ENCODE measurements at places on chromosomes 2 and 18.
A peak's percentile ranks its signal among the peaks of the same experiment; 100 is the strongest.

DNA sequence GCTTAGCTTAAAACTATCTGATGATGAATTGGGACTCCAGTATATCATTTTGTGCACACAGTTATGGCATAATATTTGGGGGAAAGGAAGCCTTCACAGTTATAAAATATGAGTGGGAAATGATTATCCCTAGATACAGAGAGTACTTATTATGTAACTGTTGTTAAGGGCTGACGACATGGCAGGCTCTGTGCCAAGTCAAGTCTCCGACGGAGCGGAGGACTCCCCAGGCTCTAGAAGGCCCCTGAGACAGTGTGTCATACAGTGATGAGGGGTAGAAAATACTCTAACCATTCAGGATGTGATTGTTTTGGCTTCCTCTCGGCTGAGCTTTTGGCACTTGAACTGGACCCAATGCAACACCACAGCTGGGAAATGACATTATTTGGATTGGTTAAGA, 211.8 kb downstream of the SLC8A1 start:
- peak; percentile 99 for DNase-seq

GRCh38 chr2:154433010-154433409, 265.5 kb upstream of the KCNJ3 start:
- no peak for DNase-seq

DNA sequence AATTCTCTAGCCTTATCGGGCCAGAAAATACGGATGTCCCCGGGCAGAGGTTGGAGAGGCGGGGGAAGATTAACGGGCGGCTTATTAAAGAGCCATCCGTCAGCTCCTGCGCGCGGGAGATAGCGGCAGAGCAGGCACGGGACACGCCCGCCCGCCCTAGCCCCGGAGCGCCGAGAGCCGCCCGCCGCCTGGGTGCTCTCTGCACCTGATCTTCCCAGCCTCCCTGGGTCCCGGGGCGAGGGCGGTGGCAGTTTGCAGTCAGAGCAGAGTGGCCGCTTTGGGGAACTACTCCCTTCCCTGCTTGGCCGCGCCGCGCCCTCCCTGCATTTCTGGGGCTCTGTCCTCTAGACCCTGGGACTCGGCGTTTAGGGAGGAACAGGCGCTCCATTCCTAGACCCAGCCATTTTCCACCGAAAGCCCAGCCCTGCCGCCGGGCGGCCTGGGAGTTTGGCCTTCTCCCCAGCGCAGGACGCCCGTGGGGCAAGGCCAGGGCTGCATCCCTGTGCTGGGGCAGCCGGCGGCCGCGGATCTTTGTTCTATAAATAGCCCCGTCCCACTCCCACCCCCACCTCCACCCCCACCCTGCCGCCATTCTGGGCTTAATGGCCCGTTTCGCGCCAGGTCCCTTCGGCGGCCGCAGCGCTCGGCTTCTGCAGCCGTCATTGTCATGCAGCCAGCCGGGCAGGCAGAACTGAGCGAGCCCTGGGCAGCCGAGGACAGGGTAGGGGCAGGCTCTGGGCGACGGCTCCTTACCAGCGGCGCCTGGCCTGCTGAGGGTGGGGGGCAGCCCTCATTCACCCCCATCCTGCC, 6.6 kb downstream of the GAD1 start:
- no peak for DNase-seq

GRCh38 chr2:164737612-164738081, 104.0 kb downstream of the COBLL1 start:
- DNase-seq: peak; percentile 71

- no peak for DNase-seq
Measured at GRCh38 chr2:44569491-44569890, 207.7 kb downstream of the CAMKMT start.

DNA sequence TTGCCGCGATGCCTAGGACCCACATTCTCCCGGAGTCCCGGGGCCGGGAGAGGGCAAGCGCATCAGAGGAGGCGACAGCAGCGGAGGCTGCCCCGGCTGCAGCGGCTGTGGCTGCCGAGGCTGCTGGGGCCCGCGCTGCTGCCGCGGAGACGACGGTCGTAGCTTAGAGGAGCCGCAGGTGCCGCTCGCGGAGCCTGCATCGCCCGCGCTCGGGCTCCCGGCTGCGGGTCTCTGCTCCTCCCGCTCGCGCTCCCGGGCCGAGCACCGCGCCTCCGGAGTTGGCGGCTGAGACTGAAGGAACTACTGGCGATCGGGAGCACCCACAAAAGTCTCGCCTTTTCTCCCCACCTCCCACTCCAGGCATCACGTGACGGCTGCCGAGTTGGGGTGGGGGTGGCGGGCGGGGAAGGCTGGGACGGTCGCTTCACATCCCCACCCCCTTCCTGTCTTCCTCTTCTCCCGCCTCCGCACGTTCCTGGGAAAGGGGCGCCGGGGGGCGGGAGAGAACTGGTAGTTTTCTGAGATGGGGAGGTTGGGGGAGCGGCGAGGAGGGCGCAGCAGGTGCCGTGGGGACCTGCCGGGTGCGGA, at the start of gene LYPD1:
TSS of gene LYPD1 (minus strand) at position 298 of the 588 bp plus-strand sequence. CDS start at position 25, 273 bp downstream.
- DNase-seq: no peak

DNA sequence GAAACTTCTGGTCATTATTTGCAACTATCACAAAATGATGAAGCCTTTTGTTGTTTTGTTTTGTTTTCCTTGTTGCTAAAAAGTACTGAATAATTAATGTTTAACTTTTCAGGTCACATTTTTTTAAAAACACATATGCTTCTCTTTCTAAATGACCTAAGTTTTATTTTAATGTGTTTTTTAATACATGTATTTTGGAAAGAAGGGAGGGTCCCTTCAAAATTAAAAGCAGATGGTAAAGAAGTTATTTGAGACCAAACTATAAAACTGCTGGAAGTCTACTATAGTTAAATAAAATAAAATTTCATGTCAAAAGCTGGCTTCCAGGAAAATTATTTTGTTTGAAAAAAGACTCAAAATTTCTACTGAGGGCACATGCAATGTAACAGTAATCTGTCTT, 39.5 kb upstream of the ASNSD1 start:
- no peak for DNase-seq

DNA sequence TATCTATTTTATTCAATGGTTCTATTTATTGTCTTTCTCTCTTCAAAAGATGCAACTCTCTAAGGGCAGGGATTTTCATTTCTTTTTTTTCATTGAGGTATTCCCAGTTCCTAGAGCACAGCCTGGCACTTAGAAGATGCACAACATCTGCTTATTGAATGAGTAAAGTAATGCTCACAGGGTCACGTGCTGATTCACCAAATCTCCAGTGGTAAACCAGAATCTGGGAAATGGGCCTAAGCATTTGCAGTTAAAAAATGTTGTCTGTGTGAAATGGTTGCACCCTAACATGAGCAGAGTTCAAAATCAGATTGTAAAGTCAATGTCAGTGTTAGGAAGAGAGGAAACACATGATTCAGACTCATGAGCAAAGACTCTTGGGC, 15.8 kb downstream of the SLC8A1 start:
- no peak for DNase-seq

DNA sequence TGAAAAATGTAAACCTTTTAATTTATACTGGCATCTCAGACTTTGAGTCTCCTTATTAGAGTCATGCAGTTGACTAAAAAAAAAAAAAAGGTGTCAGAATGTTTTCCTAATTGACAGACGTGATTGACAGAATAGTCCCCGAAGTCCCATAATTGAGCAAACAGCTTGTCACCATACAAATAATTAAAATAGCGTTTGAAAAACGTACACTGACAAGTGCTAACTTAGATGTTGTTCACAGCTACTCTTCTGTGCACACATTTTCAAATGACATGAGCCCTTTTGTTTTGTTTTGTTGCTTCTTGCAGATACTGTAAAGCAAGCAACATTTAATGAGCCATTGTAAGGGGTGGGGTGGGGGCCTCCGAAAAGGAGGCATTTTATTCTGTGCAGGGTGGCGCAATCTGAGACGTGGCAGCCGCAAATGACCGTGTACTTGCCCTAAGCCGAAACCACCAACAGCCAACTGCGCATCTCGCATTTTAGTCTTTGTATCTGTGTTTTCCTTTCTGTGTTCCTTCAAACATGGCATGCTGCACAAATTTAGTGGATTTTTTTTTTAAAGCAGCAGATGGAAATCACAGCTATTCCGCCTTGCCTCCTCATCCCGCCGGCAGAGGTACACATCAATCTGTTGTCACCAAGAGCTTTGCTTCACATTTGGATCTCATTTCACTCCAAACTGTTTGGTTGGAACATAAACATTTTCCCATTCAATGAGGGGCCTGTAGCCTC, 52.4 kb downstream of the LPIN1 start:
- no peak for DNase-seq

GRCh38 chr2:166550923-166551322, 56.9 kb upstream of the SCN7A start:
- no peak for DNase-seq

- peak; percentile 47 for DNase-seq
Measured at GRCh38 chr18:74625157-74625556, 27.5 kb downstream of the ZNF407 start.

DNA sequence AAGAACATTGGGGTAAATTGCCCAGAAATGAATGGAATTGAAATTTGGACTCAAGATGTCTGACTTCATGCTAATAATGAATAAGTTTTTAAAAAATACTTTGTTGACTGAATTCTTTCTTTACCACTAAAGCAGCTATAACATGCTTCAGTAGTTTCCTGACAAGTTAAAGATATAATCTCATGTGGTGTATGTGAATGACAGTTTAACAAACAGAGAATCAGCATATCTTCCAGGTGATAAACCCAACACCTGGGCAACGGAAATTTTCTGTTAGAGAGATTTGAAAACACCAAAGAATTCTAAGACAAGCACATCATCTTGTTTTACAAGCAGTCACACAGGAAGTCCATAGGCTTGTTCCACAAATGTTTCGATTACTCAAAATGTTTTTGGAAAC, 372.6 kb upstream of the VRK2 start:
- DNase-seq: no peak

GRCh38 chr2:71552356-71552755, 99.0 kb downstream of the DYSF start:
- no peak for DNase-seq

DNA sequence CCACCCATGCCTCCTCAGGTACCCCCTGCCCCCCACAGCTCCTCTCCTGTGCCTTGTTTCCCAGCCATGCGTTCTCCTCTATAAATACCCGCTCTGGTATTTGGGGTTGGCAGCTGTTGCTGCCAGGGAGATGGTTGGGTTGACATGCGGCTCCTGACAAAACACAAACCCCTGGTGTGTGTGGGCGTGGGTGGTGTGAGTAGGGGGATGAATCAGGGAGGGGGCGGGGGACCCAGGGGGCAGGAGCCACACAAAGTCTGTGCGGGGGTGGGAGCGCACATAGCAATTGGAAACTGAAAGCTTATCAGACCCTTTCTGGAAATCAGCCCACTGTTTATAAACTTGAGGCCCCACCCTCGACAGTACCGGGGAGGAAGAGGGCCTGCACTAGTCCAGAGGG, 803 bp upstream of the DES start:
- peak; percentile 42 for DNase-seq

- no peak for DNase-seq
Measured at GRCh38 chr2:157784823-157785175, 91.3 kb downstream of the ACVR1 start.

DNA sequence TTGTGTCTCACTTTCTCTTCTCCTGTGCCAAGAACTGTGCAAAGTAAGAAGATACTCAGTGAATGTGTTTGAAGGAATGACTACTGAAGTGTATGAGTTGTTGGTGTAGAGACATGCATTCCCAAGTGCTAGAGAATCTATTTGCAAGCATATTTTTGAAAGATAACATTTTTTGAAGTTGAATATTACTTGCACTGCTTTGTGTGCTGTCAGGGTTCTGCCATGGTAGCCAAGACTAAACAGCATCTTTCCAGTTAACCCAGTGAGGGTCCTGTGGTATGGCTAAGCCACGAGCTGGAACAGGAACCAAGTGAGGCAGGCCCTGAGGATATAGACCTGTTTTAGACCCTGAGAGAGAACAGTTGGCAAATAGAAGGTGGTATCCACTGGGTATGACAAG, 35.2 kb upstream of the EFEMP1 start:
- peak; percentile 27 for DNase-seq

DNA sequence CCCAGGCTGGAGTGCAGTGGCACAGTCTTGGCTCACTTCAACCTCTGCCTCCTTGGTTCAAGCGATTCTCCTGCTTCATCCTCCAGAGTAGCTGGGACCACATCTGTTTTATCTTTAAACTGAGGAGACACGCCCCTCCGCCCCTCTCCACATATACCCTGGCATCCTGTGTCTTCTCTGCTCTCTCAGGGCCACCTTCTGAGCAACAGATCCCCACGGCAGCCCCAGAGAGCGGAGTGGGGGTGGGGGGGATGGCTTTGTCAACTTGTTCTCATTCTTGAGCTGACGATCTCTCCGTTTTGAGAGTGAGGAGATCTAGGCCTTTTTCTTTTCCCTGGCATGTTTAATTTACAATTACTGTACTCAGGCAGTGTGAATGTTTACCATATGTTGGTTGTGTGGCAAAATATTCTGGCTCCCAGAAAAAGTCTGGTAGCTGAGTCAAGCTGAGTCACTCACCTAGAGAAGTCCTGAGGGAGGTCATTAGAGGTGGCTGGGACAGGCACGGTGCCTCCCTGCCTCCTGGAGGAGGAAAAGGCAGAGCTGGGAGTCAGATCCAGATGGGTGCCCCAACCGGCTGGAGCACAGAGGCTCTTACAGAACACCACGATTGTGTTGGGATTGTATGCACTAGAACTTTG, 19.5 kb upstream of the ID2 start:
- peak; percentile 81 for DNase-seq

- DNase-seq: peak; percentile 4
Measured at GRCh38 chr2:56209701-56210100, 25.9 kb downstream of the CCDC85A start.

DNA sequence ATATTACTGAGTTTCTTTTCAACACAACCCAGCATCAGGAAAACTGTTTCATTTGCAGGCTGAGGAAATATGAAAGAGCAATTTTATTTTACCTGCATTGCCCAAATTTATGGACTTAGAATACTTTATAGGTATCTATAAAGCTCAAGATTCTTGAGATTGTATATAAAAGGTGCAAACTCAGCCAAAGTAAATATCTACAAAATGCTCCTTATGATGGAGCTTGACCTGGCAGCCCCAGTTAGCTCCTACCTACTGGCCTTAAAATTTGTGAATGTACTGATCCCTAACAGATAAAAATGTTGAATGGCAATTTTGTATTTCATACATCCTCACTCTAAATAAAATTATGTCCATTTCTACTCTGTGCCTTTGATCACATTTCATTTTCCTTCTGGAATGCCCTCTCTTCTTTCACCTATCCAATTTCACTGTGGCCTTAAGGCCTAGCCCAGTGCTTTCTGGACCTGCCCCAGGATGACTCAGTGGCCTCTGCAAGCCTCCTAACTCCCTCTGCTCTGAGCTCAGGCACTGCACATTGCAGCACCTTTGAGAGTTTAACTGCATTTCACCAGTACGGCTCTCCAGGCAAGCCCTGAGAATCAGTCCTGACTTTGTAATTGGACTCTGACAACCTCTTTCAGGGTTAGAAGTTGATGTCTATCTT, 125.9 kb downstream of the ANTXR1 start:
- DNase-seq: peak; percentile 63

Data from fibroblast of skin of scalp (primary cell).